ENCODE measurements at places on chromosomes 5 and 9.

DNA sequence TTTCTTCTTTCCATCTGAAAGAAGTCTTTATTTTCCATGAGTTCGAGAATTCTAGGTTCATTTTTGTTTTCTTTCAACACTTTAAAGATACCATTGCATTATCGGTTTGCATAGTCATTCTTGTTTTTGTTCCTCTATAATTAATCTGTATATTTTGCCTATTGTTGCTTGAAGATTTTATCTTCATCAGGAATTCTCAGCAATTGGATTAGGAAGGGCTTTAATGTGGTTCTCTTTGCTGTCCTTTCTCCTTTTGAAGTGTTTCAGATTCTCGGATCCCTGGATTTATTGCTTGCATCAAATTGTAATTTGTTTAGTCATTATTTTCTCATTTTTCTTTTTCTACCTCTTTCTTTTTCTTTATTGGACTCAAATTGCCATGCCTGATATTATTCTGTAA, 609.8 kb downstream of the TLR4 start:
- DNase-seq: no peak

GRCh38 chr9:129664746-129665388, 580 bp upstream of the PRRX2 start:
- DNase-seq: no peak

DNA sequence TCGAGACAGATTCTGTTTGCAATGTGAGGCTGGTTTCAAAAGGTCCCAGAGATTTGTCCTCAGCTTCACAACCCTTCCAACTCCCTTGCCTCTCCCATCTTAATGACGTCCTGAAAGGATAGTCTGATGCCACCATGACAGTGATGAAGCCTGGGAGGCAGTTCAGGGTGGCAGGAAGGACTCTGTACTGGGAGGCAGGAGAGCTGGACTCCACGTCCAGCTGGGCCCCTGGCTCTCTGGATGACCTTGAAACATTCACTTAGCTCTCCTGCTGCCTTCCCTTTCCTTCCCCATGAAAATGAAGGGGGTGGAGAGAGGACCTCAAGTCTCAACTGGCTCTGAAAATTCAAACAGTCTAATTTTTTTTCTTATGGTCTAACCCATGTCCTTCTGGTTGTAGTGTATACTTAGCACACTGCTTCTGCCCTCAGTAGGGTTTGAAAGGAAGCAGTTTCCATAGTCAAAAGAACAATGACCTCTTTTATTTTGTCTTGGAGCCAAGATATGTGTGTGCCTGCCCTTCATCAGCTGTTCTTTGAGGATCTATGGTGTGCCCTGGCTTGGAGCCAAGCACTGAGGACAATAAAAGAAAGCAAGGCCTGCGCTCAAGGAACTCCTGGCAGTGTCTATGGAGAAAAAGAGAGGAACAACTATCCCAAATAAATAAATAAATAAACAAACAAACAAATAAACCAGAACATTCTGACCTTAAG, 188.3 kb downstream of the GRIA1 start:
- no peak for DNase-seq

DNA sequence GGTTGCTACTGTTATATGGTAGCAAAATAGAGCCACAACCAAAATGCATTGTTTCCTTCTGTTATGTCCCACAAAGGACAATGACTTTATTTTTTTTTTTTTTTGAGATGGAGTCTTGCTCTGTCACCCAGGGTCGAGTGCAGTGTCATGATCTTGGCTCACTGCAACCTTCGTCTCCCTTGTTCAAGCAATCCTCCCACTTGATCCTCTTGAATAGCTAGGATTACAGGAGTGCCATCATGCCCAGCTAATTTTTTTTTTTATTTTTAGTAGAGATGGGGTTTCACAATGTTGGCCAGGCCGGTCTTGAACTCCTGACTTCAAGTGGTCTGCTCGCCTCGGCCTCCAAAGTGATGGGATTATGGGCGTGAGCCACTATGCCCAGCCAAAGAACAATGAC, 527.7 kb upstream of the SGCD start:
- no peak for DNase-seq

DNA sequence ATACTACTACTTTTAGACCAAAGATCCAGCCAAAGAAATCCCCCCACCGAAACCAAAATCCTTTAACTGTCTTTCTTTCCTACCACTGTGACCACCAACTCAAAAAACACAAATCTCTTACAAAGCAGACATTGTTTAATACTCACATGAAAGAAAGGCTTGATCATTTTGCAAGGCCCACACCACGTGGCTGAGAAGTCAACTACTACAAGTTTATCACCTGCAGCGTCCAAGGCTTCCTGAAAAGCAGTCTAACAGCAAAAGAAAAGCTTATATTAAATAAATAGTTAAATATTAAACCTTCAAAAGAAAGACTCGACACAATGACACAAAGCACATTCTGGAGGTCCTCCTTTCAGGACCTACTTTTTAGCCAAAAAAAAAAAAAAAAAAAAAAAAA, 5.1 kb downstream of the TXN start:
- DNase-seq: no peak

DNA sequence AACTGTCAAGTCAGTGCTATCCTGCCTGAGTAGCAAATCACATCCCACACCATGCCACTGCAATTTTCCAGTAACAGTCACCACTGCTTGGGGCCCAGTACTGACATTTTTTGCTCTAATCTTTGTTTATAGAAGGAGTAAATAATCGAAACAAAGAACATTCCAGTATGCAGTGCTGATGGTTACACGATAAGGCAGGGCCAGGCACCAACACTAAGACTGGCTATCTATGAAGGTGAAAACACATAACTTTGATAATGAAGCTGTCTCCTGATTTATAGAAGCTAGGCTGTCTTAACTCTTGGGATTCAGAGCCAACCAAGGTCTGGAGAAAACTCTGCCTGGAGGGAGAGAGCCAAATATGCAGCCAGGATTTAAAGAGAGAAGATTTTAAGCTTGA, 365.3 kb downstream of the BNC2 start:
- no peak for DNase-seq

DNA sequence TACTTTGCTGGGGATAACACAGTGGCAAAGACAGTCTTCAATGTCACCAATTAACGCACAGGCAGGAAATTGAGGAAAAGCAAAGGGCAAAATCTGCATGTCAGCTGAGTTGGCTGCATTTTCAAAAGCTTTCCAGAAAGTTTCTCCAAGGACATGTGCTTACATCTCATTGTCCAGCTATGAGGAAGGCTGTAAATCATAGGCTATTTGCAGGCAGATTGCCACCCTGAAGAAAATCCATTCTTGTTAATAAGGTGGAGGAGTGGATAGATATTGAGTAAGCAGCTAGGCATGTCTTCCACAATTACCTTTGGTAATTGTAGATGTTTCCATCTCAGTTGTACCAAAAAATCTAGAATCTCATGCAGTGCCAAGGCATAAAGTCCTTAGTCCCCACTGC, 278.0 kb upstream of the NUDT12 start:
- no peak for DNase-seq

GRCh38 chr5:32711681-32712480, 760 bp downstream of the NPR3 start:
- DNase-seq: no peak

GRCh38 chr9:128251732-128252100, 24.1 kb downstream of the GOLGA2 start:
- no peak for DNase-seq

DNA sequence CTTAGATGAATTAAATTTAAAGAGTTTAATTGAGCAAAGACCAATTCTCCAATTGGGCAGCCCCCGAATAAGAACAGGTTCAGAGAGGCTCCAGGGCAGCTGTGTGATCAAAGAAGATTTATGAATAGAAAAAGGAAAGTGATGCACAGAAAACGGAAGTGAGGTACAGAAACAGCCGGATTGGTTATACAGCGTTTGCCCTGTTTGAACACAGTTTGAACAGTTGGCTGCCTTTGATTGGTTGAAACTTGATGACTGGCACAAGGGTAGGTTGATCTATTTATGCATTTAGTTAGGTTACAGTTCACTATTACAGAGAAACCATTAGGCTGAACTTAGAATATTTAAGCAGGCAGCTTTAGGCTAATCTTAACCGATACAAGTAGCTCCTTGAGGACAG, 29.5 kb downstream of the NIM1K start:
- no peak for DNase-seq

GRCh38 chr9:20441166-20441565, 181.1 kb downstream of the MLLT3 start:
- no peak for DNase-seq
